ENCODE measurements at places on chromosomes 12 and 14.

DNA sequence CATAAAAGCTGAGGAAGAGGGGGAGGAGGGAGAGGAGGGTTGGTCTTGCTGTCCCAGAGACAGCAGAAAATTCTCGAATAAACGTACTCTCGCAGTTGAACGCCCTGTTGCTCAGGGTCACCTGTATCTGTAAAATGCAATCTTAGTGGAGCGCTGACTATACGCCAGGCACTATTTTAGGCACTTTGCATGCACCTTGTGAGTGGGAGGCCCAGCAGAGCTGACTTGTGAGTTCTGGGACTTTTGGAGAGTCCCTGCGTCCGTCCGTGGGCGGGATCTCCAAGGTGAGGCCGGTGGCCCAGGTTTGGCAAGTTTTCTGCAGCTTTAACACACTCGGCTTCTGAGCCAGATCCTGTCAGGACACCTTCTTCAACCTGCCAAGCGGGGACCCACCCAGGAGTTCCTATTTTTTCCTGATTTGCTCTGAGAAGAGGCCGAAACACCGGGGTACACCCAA, 32.5 kb upstream of the PLEKHG6 start:
- DNase-seq: no peak

GRCh38 chr12:8544295-8544694, 3.6 kb upstream of the CLEC4E start:
- DNase-seq: no peak

DNA sequence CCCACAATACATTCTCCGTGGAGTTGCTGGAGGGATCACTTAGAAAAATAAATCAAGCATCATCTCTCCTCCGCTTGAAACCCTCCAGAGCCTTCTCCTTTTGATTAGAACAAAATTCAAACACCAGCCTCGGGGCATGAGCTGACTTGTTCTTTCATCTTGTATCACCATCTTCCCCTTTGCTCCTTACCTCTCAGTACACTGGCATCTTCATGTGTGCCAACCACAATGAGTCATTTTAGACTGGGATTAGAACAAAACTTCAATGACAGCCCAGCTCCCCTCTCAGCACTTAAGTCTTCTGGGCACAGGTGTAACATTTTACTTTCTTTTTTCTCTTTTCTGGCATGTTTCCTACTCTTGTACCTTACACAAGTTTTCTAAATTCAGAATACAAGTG, 1159.2 kb upstream of the TMEM132C start:
- DNase-seq: no peak

DNA sequence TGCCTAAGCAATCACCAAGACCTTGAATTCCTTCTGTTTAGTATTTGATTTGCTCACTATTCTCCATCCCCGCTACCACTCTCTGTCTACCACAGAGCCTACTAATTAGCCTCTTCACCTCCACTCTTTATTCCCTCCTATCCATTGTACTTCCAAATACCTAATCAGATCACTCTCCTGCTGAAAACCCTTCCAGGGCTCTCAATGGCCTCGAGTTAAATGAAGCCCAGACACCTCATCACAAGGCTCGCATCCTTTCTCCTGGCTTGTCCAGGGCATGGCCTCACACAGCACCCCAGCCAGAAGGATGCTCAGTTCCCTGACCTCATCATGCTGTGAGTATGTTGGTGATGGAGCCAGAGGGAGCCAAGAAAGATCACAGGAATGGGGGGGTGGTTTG, 71.4 kb upstream of the PRMT8 start:
- DNase-seq: no peak

- DNase-seq: no peak
These were observed 43.9 kb upstream of the PCED1B start for GRCh38 chr12:47035484-47035883.

DNA sequence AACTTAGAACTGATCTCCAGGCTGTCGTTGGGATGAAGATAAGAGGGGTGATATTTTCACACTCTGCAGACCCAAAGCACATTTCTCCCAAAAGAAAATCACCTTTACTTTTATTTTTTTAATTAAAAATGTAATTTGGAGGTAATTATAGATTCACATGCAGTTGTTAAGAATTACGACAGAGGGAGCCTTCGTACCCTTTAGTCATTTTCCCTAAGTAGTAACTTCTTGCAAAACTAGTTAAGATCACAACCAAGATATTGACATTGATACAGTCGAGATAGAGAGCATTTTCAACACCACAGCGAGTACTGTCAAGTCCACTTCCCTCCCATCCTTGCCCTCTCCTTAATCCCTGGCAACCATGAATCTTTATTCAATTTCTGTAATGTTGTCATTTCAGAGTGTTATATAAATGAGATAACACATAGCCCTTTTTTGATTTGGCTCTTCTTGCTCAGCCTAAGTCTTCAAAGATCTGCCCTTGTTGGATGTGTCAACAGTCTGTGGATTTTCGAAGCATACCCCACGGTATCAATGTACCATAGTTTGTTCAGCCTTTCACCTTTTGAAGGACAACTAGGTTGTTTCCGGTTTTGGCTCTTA, 39.6 kb downstream of the DNAH10 start:
- DNase-seq: no peak

- no peak for DNase-seq
These were observed 6.5 kb downstream of the DDX24 start for GRCh38 chr14:94074534-94074933.

- no peak for DNase-seq
These were observed 2.1 kb downstream of the MLH3 start for GRCh38 chr14:75049136-75049535.

DNA sequence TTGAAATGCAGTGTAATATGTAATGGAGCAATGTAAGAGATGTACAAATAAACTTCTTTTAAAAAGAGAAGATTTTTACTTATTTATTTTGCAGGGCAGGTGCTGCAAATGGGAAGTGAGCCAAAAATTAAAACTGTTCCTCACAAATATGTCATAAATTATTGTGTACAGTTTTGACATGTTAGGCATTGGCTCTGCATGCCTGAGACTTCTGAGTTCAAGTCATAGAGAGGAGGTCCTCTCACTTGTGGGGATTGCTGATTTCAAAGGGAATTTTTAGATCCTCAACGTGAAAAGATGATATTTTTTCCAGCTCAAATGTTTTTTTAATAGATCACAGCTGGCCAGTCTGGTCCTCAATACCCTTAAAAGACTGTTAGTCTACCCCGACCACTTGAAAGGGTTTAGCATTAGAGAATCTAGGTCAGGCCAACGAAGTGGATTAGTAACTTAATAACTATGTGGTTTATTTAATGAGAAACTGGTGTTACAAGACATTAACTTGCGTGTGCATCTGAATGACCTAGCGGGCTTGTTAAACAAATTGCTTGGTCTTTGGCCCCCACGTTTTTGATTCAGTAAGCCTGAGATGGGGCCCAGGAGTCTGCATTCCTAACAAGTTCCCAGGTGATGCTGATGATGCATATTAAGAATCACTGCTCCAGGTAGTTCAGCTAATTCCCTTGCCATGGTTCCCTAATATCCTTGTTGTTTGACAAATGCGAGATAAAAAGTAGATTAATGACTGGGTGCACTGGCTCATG, 30.9 kb upstream of the WDR89 start:
- DNase-seq: peak; percentile 73

- no peak for DNase-seq
These were observed 74.8 kb upstream of the FRMD6 start for GRCh38 chr14:51576879-51577278.

GRCh38 chr12:124655048-124655697, 87.8 kb upstream of the NCOR2 start:
- no peak for DNase-seq

- DNase-seq: no peak
These were observed 172.9 kb downstream of the TSPAN9 start for GRCh38 chr12:3250034-3250433.

- no peak for DNase-seq
These were observed 17.5 kb downstream of the KCNH5 start for GRCh38 chr14:63027719-63028118.

GRCh38 chr12:116508145-116509121, 50.7 kb upstream of the MAP1LC3B2 start:
- DNase-seq: no peak

DNA sequence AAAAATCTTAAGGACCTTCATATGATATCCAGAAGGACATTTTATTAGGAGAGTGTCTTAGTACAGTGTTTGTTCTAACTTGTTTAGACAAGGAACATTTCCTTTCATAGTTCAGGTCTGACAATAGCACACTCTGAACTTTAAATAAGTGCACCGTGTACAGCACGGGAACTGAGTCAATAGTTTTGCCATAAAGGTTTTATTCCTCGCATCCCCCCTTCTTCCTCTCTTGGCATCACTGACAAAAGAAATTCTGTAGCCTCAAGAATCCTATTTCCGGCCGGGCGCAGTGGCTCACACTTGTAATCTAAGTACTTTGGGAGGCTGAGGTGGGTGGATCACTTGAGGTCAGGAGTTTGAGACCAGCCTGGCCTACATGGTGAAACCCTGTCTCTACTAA, 58.3 kb downstream of the TMCC3 start:
- DNase-seq: no peak

- no peak for DNase-seq
These were observed 77.6 kb upstream of the PARP11 start for GRCh38 chr12:3950714-3951320.

- DNase-seq: no peak
These were observed 55.8 kb downstream of the DAD1 start for GRCh38 chr14:22533057-22533704.

DNA sequence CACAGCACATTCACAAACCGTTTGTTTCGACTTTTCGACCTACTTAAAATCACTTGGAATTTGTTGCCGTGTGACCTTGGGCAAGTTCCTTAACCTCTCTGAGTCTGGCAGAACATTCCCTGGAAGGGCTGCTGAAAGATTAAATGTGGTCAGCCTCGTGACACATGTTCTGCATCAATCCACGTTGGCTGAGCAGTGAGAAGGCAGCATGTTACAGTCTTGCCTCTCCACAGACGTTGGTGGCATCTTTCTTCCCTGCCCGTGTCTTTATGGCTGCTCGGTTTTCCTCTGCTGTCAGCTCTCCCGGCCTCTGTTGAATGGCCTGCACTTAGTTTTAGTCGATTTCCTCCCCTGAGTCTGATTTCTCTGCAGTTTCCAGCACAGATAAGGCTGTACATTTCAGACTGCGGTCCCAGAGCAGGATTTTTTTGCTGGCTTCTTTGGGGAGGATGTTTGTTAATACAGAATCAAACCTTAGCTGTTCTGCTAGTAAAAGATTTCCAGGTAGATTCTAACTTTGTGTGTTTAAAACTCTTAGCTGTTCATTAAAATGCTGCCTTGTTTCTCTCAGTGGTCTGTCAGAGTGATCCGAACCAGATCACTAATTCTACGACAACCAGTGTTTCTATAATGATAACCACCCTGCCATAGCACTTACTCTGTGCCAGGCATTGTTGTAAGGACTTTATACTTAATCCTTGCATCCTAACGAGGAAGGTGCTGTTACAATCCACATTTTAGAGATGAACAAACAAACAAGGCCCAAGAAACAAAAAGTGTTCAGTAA, 217.1 kb downstream of the CHST11 start:
- DNase-seq: no peak

GRCh38 chr12:54394281-54394719, 9.8 kb upstream of the ZNF385A start:
- no peak for DNase-seq

- no peak for DNase-seq
These were observed 4.8 kb downstream of the CEP170B start for GRCh38 chr14:104869669-104870367.

GRCh38 chr12:96770219-96771102, 136.6 kb upstream of the NEDD1 start:
- DNase-seq: no peak

GRCh38 chr12:123601602-123602489, at the start of gene DDX55:
TSS of gene DDX55 (plus strand) at chr12:123602099. CDS start at chr12:123602149, 50 bp downstream.
- no peak for DNase-seq

- no peak for DNase-seq
These were observed 263.7 kb upstream of the SEL1L start for GRCh38 chr14:81797315-81797714.

DNA sequence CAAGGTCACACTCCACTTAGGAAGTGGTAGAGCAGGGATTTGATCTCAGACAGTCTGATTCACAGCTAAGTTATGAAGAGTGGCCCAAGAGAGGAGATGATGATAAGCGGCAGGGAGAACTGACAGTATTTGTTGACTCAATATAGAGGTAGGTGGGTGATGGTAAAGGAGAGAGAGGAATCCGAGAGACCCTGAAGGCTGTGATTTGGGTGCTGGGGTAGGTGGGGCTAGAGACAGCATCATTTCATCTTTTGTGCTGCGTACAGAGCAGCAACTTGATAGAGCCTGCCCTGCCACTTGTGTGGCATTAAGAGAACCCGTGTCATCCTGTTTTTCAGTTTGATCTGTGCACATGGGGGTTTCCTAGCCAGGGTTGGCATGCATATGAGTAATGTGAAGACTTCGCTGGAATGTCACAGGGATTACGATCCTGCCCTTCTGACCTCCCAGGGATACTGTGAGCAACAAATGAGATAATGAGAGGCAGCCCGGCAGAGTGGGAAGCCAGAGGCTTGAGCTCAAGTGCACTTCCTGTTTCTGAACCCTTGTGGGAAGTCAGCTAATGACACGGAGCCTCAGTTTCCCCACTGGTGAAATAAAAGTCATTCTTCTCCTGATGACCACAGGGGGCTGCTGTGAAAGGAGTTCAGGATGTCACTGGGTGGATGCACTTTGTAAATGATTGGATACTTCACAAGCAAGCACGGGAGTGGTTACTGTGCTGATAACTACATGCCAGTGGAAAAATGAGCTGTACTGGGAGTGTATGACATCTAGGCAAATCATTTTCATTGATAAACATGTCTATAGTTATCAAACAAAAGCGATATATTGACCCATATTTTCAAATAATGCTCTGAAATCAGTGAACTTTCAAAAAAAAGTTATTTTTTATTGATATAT, 59.5 kb upstream of the IGF1 start:
- peak; percentile 65 for DNase-seq

GRCh38 chr12:72365151-72365550, 93.0 kb downstream of the TRHDE start:
- DNase-seq: no peak

DNA sequence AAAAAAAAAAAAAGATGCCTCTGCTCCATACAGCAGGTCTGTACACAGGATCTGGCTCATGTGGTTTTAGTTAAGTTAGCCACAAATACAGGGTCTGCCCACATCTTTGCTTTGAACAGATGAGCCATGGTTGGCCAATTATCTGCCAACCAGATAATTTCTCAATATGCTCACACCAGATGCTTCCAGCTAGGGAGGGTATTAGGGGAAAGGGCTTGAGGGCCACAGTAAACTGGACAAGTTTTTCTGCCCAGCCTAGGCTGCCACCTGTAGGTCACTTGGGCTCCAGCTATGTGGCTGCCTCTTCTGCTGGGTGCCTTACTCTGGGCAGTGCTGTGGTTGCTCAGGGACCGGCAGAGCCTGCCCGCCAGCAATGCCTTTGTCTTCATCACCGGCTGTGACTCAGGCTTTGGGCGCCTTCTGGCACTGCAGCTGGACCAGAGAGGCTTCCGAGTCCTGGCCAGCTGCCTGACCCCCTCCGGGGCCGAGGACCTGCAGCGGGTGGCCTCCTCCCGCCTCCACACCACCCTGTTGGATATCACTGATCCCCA, 776 bp downstream of the RDH5 start:
- no peak for DNase-seq

DNA sequence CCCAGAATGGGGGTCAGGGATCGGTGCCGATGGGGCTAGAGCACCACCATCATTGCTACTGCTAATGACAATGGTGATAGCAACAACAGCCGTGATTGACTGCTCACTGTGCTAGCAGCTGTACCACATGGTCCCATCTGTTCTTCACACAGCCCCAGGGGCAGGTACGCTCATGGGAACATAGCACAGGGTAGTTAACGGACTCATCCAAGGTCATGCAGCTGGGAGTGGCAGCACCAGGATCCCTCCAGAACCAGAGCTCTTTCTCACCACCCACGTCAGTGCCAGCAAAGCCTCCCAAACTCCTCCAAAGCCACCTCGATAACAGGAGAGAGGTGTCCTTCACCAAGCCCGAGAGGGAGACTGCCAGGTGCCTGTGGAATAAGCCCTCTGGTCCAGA, 11.2 kb upstream of the DYNC1H1 start:
- DNase-seq: no peak

All from kidney epithelial cell (primary cell).